ENCODE measurements at places on chromosomes 1 and 21.

GRCh38 chr21:15272171-15272570, 207.4 kb upstream of the NRIP1 start:
- DNase-seq = no peak

DNA sequence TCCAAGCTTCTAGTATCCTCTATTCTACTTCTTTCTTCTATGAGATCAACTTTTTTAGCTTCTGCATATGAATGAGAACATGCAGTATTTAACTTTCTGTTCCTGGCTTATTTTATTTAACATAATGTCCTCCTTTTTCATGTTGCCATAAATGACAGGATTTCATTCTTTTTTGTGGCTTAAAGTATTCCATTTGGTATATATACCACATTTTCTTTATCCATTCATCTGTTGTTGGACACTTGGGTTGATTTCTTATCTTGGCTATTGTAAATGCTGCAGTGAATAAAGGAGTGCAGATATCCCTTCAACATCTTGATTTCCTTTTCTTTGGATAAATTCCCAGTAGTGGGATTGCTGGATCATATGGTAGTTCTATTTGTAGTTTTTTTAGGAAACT, 209.6 kb downstream of the GPR52 start:
- no peak for DNase-seq

DNA sequence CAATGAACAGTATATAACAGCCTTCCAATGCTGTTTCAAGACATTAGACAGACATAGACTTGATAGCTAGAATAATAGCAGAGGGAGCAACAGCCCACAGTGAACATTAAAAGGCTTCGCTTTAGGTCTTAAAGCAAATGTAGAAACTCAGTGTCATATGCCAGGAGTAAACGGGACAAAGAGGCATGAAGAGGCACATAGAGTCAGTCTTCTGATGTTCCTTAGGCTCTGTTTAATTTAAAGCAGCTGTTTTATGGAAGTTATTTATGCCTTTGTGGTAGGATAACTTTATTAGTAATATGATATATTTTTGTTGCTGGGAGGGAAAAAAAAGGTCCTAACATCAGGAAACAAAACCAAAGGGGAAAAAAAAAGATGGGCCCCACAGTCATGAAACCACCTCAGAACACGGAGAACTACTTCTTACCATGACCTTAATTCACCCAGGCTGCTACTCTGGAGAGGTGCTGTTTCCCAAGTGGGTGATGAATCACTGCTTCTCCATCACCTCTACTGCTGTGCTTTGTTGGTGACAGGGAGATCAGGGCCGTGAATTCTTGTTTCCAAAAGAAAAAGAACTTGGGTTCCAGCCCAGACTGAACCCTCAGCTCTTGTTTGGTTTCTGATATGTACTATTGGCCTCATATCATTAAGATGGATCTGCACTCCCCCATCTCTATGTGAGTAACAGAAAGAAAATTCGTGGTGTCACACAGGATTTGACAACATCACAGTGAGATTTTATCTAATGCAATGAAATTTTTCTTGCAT, 616.9 kb downstream of the KIF26B start:
- no peak for DNase-seq

DNA sequence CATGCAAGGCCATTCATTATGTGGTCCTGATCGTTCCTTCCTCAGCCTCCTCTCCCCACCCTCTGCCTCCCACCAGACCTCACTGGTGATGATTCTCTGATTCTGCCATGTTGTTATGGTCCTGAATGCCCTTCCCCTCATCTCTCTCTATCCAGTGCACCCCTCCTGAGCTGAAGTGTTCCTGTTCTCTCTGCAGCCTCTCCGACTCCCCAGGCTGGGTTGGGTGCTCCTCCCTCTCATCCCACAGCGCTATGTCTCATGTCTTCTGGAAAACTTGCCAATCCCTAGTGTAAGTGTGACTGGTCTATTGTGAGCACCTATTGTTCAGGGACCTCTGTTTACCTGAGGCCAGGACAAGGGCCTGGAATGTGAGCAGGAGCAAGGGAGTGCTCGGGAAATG, 11.1 kb upstream of the PEF1 start:
- no peak for DNase-seq

- no peak for DNase-seq
Measured at GRCh38 chr1:74570797-74571492, 58.5 kb upstream of the LRRC53 start.

- DNase-seq = no peak
Measured at GRCh38 chr1:232707142-232707541, 77.2 kb upstream of the SIPA1L2 start.

- no peak for DNase-seq
Measured at GRCh38 chr21:45943630-45944540, 37.7 kb upstream of the COL6A1 start.

GRCh38 chr1:30111431-30111830, 612.0 kb downstream of the MATN1 start:
- peak; percentile 16 for DNase-seq

- no peak for DNase-seq
Measured at GRCh38 chr1:178066296-178066907, 27.5 kb upstream of the RASAL2 start.

DNA sequence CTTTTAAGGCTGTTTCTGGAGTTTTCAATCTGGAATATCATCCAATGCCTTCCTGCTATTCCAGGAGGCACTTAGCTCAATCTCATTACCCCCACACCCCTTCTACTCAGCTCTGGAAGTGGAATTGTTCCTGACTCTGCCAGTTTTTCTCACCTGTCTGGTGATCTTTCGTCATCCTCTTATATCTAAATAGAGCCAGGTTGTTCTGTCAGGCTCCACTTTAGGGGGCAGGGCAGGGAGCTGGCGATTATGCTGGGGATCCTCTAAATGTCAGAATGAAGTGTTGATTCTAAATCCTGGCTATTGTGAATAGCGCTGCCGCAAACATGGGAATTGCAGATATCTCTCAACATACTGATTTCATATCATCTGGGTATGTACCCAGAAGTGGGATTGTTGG, 63.6 kb upstream of the ETV3 start:
- DNase-seq = no peak

DNA sequence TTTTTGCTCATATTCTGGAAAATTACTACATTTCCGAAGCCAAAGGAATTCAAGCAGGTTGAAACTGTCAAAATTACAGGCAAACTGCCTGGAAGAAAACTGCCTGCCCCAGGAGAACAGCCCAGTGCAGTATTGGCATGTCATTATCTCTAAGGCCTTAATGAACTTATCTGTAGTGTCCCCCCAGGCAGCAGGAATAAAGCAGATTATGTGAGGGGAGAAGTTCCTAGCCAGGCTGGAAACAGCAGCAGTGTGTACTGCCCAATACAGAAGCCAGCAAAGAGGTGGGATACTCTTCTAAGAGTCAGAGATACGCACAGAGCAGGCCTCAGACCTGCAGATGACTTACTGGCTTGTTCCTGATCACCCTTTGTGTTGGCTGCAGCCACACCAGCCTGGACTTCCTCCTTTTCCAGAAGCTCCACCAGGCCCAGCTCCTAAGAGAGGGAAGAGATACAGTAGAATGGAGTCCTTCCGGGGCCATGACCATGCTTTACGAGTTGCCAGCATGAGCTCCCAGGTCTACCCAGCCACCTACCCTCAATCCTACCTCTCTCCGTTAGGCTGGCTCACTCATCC, 11.7 kb downstream of the IQGAP3 start:
- DNase-seq = no peak

DNA sequence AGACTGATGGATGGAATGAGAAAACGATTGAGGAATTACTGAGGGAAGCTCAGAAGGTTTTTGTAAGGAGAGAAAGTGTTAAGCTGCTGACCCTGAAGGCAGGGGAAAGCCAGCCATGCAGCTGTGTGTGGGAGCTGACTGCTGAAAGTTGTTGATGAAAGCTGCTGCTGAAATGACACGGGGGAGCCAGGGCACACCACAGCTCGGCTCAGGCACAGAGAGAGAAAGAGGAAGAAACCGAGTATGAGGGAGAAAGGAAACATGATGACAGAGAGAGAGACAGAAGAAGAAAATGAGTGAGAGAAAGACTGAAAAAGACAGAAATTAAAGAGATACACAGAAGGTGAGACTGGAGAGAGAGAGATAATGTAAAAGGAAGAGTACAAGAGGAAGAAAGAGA, 115.5 kb downstream of the LRRC53 start:
- no peak for DNase-seq

- DNase-seq = no peak
Measured at GRCh38 chr1:1755852-1756251, 22.4 kb downstream of the NADK start.

GRCh38 chr1:28591708-28592320, at the start of gene RAB42:
TSS of gene RAB42 (plus strand) at chr1:28592265. CDS start at chr1:28592512, 247 bp downstream.
- no peak for DNase-seq

- DNase-seq = no peak
Measured at GRCh38 chr1:33818071-33818470, 45.8 kb upstream of the HMGB4 start.

- no peak for DNase-seq
Measured at GRCh38 chr1:163747855-163748254, 426.1 kb downstream of the NUF2 start.

DNA sequence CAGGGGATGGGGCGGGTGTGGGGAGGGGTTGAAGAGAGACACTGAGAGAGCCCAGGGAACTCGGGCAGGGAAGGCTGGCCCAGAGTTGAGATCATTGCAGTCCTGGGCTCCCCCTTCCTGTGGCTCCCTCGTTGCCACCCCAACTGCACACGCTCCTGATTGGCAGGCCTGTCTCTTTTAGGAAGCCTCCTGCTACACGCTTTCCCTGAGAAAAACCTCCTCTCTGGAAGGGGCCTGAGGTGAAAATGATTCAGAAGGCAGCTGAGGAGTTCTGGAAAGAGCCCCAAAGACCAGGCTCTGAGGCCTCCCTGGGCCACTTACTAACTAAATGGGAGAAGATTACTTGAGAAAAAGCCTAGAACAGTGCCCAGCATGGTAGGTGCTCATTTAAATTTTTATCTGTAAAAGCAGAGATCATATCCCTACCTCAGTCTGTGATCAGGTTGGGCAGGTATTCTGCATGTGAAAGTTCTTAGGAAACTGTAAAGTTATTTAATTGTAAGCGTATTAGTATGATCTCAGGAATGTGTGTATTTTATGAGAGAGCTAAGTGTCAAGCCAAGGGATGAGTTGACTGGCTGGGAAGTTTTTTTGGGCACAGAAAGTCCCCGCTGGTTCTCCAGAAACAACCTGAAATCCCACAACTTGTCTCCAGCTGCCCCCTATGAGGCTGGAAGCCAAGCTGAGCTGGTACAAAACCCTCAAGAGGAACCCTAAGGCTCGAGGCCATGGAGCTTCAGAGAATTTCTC, 65.2 kb upstream of the EPS8L3 start:
- DNase-seq = no peak

- DNase-seq = no peak
Measured at GRCh38 chr1:156026588-156026987, 5.8 kb upstream of the SSR2 start.

DNA sequence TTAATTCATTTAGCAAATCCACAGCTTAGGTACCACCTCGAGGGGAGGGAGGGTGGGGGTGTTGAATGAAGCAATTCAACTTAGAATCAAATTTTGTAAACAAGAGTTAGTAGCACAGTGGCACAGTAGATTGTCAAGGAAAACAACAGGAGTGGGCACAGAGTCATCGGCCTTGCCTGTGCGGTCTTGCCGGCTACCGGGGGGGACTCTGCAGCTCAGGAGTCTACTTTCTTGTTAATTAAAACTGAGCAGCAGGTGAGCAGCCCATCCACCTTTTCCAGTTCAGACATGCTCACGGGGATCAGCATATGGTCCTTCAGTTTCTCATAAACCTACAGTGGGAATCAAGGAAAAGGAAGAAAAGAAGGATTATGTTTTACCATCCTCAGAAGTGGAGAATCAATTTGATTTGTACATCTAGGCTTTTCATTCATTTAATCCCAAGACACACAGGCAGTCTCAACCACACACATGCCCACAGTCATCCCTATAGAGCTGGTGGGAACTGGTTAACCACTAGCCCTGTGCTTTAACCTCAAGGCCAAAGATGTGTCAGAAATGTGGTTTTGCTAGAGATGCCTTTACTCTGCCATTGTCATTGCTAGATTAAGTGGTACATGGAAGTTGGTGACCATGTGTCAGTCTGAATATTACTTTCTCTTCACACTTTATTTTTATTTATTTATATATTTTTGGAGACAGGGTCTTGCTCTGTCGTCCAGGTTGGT, 45.0 kb upstream of the BCL10 start:
- peak; percentile 49 for DNase-seq

DNA sequence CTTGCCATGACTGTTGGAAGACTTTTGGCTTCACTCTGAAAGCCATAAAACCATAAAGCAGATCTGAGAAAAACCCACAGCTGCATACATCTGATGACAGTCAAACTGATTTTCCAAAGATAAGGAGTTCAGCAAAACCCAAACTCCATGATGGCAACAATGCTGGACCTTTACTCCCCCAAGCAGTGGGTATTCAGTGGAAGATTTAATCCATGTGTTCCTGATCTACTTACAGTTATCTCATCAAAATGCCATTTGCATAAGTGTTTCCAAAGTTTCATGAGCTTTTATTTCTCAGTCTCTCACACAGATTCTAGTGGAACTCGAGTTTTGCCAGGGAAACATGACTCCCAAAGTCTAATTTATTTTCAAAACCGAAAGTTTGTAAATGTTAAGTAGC, 184.9 kb downstream of the ZC3H11B start:
- no peak for DNase-seq
